ENCODE measurements at places on chromosomes 2 and 18.

DNA sequence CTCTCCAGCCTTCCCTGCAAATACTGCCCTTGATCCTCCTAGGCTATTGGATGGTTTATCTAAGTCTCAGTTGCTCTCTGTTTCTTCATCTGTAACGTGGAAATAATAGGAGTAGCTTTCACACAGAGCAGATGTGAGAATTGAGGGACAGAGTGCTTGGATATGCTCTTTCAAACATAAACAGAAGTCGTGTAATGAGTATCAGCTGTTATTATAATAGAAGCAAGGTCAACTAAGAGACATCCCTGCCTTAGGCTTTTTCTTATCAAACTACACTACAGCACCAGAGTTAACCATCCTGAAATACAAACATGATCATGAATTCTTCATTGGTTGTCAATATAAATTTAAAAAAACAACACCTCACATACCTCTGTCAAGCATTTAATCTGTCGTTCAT, 138.2 kb downstream of the DOK6 start:
- no peak for DNase-seq

- DNase-seq = no peak
Measured at GRCh38 chr2:139891636-139892035, 1111.4 kb upstream of the NXPH2 start.

GRCh38 chr18:67010919-67011318, 407.0 kb upstream of the CDH19 start:
- DNase-seq = no peak

GRCh38 chr2:110729106-110729505, 3.3 kb upstream of the ACOXL start:
- DNase-seq = no peak

GRCh38 chr2:5433855-5434254, 258.3 kb upstream of the SOX11 start:
- no peak for DNase-seq

DNA sequence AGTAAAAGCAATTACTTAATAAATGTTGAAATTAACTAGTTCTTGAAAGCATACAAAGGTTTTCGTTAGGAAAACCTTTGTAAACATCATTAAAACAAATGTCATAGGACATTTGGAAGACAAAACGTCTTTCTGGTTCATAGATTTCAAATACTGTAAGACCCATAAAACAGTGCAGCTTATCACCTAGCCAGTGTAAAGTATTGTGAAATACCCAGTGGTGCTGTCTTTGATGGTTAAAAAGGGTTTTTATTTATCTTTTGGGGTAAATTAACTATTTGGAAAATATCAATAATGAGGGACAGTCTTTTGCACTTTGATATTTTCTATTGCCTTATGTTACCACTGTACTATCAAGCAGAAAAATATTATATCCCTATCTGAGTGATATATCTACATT, 120.0 kb upstream of the FAM98A start:
- DNase-seq = no peak

DNA sequence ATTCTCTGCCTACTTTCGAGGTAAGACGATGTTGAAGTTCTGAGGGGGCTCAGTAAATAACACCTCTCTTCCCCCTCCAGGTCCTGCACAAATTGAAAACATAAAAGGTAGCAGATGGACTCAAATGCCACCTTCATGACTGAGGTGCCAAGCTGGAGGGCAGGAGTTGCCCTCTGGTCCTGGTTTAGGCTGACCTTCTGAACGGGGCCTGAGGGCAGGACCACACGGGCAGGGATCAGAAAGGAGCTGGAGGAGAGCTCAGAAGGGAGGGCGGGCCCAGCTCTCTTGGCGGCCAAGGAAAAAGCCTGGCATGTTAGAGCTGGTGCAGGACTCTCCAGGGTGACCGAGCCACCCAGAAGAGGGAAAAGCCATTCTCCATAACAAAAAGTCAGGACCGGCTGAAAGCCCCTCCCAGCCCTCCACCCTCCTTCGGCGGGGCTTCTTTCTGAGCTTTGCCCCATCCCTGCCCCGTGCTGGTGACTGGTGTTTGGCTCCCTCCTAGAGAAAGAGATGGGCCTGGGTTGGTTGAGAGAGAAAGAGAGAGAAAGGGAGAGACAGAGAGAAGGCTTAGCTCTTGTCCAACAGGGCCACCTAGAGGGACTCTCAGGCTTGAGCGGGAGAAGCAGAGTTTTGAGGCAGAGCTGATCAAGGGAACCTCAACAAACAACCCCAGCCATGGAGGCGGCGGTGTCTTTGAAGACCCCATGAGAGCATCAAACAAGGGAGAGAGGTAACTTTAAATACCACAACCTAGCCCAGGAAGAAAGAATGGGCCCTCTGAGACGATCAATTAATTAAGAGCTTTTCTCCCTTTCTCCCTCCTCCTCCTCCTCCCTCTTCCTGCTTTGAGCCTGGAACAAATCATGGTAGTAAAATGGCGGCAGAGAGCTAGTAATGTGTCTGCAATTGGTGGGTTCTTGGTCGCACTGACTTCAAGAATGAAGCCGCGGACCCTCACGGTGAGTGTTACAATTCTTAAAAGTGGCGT, 50.8 kb downstream of the WIPF1 start:
- no peak for DNase-seq

DNA sequence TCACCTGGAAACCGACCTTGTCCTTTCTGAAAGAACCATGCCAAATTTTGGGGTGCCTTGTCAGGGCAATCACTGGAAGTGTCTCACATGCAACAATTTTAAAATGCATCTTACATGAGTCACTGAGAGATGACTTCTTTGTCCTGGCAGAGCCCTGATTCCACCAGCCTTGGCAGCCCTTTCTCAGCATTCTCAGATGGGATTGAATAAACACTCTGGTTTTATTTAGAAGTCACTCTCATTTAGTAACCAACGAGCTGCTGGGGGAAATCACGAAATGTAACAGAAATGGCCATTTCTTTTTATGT, 3.8 kb upstream of the ATP8B1 start:
- DNase-seq = no peak

GRCh38 chr2:196361606-196362326, 190.4 kb upstream of the STK17B start:
- DNase-seq = no peak

- DNase-seq = no peak
Measured at GRCh38 chr2:29009711-29010677, 28.9 kb downstream of the TOGARAM2 start.

DNA sequence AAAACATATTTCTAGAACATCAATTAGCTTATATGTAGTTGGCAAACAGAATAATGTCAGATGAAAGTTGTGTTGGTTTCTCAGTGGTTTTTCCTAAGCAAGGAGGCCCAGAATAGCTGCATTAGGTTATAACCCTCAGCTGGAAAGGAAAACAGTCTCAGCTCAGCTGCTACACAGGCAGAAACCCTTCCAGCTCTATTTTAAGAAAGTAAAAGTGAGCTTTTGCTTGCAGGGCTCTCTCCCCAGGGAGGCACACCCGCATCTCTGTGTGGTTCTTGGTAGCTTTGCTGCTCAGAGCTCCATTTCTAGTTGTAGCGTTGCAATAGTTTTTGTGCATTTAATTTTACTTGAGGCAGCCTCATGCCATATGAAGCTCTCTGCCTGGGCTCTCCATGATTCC, 54.6 kb downstream of the PIKFYVE start:
- DNase-seq = peak; percentile 54

- no peak for DNase-seq
Measured at GRCh38 chr18:4454537-4455112, 482 bp downstream of the DLGAP1 start.

DNA sequence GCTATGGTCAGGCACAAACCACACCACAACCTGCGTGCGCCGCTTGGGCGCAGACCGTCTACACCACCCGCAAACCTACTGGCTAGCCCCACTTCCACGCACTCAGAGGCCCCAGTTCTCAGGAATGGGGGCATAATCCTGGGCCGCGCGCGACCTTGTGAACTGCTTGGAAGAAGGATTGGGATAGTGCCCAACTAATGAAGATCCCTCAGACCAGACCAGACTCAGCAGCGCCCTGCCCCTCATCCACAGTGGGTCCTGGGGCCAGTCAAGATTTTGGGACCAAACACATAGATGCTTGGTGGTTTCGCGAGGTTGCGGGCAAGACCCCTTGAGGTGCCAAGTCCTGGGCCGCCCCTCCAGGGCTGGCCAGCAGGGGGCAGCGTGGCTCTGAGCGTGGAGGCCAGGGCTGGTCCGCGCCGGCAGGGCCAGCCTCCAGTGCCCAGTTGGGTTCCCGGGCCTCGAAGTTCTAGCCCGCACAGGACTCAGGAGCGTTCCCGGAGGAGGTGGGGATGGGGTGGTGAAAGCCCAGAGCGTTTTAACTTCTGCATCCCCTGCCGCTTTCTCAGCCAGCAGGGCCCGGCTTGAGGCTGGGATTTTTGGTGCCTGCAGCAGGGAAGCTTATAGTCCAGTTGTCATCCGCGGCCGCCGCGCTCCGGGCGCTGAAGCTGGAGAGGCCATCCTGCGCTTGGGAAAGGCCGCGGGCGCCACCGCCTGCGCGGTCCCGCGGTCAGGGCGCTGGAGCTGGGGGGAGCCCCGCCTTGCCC, 8.3 kb downstream of the OSR1 start:
- DNase-seq = no peak

GRCh38 chr2:238878051-238878735, 30.3 kb downstream of the TWIST2 start:
- DNase-seq = no peak

DNA sequence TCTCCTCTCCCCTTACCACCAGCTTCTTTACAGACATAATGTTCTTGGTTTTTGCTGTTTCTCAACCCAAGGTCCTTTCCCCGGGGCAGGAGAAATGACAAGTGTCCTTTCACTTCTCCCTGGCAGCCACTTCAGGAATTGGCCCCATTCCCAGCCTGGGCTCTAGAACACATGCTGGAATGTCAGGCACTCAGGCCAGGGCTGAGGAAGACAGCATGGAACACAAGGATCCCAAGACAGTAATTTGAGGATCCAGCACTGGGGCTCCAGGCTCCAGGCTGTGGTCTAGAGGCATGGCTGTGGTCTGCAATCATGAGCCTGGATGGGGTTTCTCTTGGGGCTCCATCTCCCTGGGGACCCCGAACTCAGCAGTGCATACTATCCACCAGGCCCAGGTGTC, 201.4 kb downstream of the CELF4 start:
- no peak for DNase-seq

DNA sequence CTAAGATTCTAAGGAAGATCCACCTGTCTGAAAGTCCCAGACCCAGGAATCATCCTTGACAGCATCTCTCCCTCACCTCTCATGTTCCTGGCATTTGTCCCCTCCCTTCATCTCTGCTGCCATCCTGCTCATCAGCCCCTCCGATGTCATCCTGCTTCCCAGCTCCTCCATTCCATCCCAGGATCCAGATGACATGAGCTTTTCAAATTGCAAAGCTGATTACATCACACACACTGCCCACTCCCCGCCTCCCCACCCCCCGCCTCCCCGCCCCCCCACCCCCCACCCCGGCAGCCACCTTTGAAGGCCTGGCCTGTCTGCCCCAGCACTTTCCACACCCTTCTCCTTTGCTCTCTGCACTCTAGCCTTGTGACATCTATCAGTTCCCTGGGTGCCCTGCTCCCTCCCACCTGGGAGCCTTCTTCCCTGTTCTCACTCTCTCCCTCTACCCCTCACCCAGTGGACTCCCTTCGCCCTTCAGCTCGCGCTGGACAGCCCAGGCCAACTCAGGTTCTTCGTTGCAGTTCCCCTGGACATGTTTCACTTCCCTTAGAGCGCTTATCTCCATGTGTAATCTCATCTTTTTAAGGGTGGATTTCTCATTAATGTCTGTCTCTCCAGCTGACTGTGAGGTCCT, 61.6 kb downstream of the DNMT3A start:
- DNase-seq = no peak

DNA sequence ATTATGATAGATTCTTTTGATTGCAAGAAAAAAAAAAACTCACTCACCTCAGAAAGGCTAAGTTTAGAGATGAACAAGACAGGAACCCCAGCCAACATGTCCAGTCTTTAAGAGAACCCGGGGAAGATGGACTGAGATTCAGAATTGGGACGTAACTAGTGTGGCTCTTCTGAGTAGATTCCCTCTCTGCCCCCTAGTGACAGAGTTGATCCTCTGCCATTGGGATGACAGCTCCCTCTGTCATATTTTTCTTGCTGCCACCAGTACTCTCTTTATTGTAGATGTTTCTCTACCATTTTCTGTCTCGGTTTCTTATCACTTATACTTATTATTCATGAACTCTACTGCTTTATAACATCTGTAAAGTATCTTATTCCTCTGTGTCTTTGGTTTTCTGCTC, 77.7 kb downstream of the GULP1 start:
- DNase-seq = no peak

GRCh38 chr18:57741273-57741672, 61.8 kb downstream of the ATP8B1 start:
- no peak for DNase-seq

DNA sequence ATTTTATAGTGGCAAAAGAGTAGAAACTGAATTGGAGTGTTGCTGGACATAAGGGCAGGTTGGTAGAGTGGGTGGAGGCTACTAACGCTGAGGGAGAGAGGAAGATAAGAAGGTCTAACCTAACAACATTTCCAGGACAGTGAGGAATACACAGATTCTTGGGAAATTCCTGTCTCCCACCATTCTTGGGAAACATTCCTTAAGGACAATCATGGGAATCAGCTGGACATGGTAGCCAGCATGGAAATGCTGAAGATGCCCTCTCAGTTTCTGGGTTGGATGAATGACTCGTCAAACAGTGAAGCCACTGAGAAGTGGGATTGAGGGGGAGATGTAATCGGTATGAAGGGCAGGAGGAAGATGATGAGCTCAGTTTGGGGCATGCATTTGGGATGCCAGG, 265.4 kb downstream of the AFF3 start:
- no peak for DNase-seq

- DNase-seq = no peak
Measured at GRCh38 chr2:60961457-60961856, 56.1 kb upstream of the PEX13 start.

- DNase-seq = no peak
Measured at GRCh38 chr2:96260387-96261260, 5.2 kb downstream of the TMEM127 start.

DNA sequence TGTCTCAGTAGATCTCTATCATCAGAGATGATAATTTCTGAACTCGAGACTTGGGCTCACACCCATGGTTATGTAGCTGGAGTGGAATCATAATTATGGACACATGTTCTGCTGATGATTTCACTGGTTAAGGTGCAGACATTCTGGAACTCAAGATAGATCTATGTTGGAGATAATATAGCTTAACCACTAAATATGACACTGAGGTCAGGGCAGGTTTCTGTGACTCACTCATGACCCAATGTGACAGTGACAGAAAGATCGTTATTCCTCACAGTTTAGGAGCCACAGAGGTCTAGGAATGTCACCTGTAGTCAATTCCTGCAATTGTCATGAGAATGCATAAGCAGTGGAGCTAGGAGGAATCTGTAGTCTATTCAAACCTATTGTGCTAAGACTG, 828.6 kb downstream of the TRIB2 start:
- DNase-seq = no peak
